ENCODE measurements at places on chromosomes 6 and 20.

DNA sequence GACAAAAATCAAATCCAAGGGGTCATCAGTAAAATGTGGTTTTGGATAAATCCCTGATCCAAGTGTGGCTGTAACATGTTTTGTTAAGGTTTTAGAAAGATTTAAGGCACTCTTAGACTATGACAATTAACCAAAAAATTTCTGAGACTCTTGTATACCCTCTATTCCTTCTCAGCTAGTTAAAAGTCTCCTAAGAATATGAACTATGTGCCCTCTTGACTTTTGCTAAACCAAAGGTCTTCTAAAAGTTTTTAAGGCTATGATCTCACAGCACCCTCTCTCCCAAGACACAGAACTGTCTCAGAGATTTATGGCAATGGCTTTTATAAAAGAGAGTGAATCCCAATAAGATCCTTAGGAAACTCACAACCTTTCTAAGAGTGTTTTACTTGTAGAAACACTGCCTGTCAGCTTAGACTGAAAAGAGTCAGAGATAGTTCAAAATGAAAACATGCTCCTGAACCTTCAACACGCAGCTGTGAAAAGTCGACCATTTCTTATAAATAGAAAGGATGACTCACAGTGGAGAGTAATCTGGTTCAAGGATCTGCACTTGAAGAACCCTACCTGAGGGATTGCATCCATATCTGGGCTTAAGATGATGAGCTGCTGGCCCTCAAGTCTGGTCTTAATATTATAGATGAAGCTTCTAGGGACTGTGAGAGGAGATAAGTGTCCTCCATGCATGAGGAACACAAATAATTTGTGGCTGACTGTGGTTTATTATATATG is 388.4 kb upstream of the GJE1 start:
- DNase-seq = no peak

DNA sequence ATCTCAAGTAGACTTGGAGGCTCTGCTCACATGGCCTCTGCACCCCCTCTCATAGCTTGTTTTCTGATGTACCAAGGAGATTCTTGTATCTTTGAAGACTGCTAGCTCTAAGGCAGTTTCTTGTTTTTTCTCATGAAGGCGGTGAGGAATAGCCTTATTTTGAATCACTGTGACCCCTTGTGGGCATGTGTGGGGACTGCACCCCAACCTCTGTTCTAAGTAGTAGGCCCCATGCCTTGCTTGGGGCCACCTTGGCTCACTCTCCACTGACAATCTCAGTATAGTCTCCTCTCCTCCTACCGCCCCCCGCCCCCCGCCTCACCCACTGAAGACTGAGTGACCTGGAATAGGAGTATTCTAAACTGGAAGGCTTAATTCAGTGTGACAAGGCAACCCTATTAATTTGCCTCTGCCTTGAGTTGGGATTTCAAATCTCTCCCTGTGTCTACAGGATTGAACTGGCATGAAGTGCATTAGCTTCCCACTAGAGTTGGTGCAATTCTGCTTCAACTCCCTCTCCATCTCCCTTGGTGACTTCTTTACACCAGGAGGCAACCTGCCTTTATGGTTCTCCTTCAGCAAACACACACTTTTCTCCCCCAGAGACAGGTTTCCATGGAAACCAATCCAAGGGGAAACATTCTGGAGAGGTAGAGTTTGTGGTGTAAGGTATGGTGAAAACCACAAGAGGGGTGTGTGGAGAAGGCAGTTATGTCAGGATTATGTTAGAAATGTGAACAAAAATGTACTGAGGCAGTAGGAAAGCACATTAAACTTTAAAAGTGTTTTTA is 75.4 kb upstream of the ECI2 start:
- peak; percentile 28 for DNase-seq

DNA sequence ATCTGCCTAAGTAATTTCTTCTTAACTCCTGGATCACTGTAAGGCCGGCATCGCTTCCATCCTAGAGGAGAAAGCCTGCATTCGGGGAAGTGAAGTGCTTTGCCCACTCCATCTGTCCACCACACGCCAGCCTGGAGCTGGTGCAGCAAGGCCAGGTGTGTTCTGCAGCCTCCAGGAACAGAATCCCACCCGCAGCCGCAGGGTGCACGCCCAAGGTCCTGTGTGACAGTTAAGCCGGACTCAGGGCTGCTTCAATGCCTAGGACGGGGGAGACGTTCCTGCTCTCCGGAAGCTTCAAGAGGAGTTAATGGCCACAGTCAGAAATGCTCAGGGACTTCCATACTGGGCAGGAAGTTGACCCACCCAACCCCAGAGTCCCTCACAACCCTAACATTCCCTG is 86.1 kb upstream of the QKI start:
- DNase-seq = no peak

DNA sequence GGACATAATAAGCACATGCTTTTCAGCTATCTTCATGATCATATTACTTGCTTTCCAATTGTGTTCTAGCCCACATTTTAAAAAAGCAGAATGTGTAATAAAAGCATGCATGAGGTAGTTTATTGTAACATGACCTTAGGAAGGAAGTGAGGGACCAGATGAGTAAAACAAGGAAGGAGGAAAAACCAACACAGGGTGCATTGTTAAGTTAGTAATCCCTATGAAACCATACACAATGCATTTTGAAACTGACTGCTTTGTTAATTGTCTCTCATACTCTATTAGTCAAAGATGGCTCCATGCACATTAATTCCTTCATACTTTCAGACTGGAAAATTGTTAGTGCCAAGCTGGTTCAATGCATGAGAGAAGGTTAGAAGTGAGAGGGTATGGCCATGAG is 37.7 kb upstream of the CENPW start:
- DNase-seq = no peak

- no peak for DNase-seq
These were observed 637 bp downstream of the TFB1M start for GRCh38 chr6:155313602-155314091.

GRCh38 chr6:167499161-167499660 is 174.3 kb downstream of the TTLL2 start:
- DNase-seq = no peak

DNA sequence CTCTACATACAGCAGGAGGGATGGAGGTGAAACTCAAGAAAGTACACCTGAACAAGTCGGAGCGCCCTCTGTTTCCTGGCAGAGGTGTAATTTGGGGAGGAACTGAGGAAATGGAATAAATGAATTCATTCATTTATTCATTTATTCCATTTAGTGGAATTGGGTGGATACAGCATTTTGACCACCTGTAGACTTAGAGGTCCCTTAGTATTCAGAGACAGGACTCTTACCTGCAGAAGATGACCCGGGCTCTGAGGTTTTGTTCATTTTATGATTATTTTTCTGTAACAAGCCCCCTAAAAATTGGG is 9.1 kb downstream of the TRIM31 start:
- no peak for DNase-seq

DNA sequence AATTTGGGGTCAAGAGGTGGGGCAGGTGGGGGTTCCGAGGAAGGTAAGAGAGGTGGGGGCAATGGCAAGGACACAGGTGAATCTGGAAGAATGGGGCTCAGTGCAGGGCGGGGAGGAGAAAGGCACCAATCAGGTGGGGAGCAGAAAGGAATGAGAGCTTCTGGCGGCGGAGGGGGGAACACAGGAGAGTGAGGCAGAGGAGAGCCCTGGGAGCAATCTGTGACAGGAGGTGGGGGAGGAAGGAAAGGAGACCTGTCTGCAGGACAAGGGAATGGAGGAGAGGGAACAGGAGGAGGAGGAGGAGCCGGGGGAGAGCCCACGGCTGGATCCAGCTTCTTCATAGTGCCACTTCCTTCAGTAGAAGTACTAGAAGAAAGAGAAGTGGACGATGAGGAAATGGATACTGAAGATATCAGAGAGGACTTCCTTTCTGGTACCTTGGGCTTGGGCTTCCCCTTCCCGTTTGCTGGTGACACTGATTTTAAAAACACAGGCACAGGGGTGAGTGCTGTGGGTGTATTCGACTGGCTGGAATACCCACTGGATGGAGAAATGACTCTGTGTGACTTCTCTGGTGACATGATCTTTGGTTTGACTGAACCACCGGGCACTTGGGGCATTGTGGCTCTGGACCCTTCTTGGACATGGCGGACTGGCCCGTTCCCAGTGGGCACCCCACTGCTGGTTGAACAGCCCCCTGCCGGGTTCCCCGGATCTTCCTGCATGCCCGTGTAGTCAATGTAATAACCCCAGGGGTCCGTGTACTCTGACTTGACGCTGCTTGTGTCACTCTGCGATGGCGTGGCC is 27.4 kb downstream of the HEBP2 start:
- no peak for DNase-seq

GRCh38 chr20:2624190-2624589 is 28.2 kb upstream of the NOP56 start:
- no peak for DNase-seq

- DNase-seq = no peak
These were observed 64.8 kb upstream of the POU3F2 start for GRCh38 chr6:98769546-98769945.

- DNase-seq = no peak
These were observed 74.0 kb upstream of the XRN2 start for GRCh38 chr20:21229163-21229562.

DNA sequence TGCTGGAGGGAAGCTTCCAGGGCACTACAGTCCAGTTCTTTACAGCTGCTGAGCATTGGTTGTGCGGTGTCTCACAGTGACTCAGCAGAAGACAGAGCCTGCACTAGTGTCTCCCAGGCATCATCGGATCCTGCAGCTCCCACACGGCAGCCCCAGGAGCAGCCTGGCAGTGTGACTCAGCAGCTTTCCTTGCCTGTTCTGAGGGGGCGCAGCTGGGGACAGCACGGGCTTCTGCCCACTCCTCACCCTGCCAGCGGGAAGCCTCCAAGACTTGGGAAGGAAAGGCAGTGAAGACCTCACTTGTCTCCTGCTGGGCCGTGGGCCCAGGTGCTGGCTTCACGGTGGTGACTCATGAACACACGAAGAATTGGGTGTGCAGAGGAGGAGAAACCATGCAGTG is 165.4 kb downstream of the SYNDIG1 start:
- no peak for DNase-seq

GRCh38 chr6:54525731-54526130 is 217.5 kb downstream of the TINAG start:
- no peak for DNase-seq

DNA sequence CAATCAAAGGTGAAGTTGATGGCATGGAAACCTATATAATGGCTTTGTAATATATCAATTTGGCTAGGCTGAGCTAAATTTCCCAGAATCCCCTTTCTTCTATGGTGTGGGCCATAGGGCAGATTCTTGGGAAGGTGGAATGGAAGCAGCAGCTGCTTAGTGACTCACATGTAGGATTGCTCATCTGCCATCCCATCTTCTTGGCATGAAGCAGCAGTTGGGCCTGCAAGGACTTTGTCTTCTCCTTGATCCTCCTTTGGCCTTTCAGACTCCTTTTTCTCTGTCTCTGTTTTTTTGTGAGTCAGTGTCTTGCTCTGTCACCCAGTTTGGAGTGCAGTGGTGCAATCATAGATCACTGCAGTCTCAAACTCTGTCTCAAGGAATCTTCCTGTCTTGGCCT is 52.6 kb upstream of the CEP162 start:
- no peak for DNase-seq

GRCh38 chr6:143612186-143612585 is 65.6 kb upstream of the PHACTR2 start:
- DNase-seq = no peak

DNA sequence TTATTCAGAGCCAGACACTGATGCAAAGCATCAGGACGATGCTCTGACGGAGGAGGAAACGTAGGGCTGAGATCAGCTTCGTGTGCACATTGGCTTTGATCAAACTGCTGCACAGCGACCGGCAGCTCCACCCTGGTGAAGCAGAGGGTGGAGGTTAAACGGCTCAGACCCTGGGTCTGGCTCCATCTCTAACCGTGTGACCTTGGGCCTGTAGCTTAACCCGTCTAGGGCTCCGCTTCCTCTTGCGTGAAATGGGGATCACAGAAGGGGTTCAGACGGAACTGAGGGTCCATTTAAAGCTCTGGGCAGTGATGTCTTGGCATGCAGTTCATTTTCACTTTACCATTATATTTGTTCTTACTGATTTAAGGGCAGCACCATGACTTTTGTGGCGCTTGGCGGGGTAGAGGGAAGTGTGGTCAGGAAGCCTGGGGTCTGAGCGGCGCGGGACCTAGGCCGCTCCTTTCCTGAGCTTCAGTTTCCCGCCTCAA is 644 bp downstream of the RBL1 start:
- peak; percentile 33 for DNase-seq

GRCh38 chr6:149077208-149077607 is 240.3 kb upstream of the TAB2 start:
- no peak for DNase-seq

DNA sequence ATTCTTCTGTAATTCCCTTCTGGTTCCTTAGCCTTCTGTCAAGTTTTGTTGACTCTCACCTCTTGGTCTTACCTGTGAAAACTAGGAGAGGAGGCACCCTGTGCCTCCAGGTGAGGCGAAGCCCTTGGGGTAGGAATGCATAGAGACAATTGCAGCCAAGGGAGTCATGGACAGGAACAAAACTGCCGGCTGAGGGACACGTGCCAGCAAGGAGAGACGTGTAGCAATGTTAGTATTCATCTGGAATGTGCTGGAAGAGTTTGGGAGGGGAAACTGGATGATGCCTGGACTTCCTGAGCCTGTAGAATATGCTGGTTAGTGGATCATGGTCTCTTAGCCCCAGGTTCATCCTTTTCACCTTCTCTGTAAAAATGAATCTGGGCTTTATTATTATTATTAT is 3.9 kb upstream of the TIAM2 start:
- no peak for DNase-seq

DNA sequence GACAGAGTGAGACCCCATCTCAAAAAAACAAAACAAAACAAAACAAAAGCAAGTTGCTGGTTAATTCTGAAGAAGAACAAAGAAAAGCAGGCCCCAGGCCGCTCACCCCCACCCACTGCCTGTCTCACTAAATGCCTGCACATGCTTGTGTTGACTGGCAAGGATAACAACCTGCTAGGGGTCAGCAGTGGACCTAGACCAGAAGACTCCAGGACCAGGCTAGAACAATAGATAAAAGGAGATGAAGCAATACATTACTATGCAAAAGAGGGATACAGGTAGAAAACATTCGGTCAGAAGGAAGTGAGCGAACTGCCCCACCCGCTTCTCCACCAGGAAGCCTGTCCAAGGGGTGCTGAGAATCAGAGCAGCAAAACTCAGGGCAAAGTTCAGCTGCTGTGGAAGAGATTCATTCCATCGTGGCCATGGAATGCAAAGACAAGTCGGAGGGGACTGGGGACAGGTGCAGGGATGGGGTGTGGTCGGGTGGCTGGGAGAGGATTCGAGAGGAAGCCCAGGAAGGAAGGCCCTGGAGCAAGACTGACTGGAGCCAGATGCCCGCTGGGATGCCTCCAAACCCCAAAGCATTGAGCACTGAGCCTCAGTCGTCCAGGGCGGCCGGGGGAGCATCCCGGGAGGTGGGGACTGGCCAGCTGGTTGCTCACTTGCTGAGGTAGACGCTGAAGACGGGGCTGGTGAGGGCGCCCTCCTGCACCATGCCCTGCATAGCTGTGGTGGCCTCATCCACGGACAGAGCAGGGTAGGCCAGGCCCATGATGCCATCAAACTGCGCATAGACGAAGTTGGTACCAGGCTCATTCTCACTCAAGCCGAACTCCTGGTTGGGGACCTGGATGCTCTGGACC is 5.3 kb downstream of the PGC start:
- DNase-seq = no peak

- DNase-seq = no peak
These were observed 19.2 kb downstream of the ASF1A start for GRCh38 chr6:118913161-118913560.

GRCh38 chr6:19929312-19929711 is 92.1 kb downstream of the ID4 start:
- DNase-seq = no peak

- no peak for DNase-seq
These were observed 50.4 kb downstream of the PDE7B start for GRCh38 chr6:135901774-135902524.
